Prostate gland (tissue), 2 donors: ENCODE measurements at places on chromosomes 2 and 18.

- DNase-seq = no peak
Observed at GRCh38 chr18:23226930-23227725, 91.8 kb downstream of the CABLES1 start.

GRCh38 chr18:63258749-63259566 is 60.6 kb downstream of the BCL2 start:
- no peak for DNase-seq

DNA sequence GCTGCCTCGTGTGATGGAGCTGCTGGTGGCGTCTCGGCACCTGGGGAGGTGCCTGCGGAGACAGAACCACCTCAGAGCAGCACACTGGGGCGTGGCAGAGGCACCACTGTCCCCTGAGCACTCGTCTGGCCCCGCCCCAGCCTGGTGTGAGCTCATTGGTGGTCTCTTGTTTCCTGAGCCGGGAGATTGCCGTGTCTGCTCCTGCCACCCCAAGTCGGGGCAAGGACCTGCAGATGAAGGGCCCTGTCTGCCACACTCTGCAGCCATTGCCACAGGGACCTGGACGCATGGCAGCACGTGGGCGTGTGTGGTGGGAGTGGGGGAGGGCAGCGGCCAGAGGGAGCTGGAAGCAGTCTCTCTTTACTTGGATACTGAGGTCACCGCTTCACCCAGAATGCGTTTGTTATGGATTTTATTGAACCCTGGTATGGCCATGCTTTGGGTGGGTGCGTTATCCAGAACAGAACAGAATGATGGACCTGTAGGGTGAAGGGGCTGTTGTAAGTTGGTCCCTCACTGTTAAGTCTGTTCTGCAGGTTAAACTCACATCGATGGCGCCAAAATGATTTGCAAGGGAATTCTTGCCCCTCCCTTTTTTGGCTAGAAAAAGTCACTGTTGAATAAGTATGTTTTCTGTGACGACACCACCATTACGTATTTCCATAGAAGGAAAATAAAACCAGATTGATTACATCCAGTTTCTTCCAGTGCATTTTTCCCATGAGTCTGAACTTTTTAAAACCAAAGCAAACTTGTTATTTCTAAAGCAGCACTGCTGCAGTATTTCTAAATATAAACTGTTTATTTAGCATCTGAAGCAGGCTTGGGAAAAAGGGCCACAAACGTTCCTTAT is 92.0 kb downstream of the USP40 start:
- DNase-seq = no peak

DNA sequence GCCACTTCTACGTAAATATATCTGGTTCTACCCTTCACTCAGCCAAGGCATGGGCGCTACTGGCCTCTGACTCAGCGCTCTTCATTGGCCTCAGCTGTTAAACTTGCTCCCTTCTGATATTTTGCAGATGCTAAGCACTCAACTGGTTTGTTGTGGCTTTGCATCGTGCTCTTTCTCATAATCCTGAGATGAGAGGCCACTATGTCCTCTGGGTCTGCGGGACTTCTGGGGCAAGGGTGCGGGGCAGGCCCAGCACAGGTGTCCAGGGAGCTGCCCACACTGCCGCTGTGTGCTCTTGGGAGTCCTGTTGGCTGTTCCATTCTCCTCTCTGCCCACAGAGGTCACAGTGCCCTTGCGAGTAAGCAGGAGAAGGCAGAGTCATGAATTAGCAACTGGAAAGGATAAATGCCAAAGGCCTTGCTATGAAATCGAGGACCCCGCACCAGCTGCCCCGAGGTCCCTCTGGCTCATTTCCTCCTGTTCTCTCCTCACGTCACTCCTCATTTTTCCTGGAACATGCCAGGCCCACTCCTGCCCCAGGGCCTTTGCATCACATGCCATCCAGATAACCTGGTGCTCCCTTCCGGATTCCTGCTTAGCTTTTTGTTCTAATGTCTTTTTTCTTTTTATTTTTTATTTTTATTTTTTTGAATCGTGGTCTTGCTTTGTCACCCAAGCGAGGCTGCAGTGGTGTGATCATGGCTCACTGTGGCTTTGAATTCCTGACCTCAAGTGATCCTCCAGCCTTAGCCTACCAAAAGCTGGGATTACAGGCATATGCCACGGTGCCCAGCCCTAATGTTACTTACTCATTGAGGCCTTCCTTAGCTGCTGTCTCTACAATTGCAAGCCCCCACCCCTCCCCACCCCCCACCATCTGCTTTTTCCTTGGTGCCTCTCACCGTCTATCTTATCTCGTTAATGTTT is 34.9 kb upstream of the MAT2A start:
- no peak for DNase-seq

DNA sequence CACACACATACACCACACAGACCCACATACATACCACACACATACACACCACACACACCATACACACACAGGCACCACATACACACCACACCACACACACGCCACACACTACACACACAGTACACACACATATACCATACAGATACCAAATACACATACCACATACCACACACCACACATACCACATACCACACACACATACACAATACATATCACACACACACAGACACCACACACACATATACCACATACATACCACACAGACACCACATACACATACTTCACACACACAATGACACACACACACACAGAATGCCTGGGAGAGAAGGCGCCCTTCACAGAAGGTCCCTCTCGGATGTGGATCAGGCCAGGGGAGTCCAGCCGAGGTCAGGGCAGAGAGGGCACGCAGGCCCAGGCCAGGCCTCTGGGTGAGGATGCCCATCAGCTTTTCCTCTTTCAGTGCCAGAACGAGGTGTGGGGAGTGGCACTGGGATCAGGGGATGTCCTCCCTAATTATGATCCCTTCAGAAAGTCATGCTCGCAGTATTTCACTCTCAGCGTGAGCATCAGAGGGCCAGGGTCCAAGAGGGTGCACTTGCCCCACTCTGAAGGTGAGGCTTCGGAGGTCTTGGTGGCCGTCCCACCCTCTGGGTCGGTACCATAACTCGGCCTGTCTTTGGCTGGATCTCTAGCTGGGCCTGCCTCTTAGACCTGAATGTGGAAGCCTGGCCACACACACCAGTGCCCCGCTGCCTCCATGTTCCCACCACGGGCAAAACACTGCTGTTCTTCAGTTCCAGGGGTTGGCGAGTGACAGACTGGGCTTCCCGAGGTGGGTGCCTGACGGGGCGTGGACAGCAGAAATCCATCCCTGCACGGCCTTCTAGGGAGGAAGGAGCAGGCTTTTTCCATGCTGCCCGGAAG is 70.6 kb upstream of the ODC1 start:
- no peak for DNase-seq
